Cerebellum (tissue), 4 donors: ENCODE measurements at places on chromosomes 13 and 19.
A peak's percentile ranks its signal among the peaks of the same experiment; 100 is the strongest.

DNA sequence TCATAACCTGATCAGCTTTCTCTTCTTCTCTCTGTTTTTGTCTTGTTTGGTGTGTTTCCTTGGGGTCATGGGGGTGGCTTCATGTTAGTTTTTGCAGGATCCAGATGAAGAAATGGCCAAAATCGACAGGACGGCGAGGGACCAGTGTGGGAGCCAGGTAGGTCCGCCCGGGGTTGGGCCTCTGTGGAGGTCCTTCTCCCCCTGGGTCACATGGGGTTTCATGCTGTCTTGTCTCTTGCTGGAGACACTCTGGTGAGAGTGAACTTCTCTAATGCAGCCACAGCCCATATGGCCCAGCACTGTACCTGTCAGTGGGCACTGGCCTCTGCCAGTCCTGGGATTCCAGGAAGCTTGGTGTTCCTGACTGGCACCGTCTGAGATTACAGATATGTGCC, 1.1 kb downstream of the CCNE1 start:
- no peak for DNase-seq

DNA sequence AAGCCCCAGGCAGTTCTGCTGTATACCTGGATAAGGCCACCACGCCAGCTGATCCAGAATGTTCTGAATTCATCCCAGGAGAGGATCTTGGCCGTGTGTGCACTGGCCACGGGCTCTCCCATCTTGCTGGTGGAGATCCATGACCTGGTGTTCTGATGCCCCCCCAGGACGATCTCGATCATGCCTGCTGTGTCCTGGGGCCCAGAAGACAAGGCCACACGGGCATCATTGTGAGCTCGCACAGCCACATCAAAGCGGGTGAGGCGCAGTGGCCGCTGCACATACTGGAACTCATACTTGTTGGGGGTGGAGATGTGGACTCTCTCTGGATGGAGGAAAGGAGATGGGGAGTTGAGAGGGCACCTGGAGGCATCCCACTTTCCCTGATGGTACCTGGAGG, 40.1 kb downstream of the F2RL3 start:
- no peak for DNase-seq

DNA sequence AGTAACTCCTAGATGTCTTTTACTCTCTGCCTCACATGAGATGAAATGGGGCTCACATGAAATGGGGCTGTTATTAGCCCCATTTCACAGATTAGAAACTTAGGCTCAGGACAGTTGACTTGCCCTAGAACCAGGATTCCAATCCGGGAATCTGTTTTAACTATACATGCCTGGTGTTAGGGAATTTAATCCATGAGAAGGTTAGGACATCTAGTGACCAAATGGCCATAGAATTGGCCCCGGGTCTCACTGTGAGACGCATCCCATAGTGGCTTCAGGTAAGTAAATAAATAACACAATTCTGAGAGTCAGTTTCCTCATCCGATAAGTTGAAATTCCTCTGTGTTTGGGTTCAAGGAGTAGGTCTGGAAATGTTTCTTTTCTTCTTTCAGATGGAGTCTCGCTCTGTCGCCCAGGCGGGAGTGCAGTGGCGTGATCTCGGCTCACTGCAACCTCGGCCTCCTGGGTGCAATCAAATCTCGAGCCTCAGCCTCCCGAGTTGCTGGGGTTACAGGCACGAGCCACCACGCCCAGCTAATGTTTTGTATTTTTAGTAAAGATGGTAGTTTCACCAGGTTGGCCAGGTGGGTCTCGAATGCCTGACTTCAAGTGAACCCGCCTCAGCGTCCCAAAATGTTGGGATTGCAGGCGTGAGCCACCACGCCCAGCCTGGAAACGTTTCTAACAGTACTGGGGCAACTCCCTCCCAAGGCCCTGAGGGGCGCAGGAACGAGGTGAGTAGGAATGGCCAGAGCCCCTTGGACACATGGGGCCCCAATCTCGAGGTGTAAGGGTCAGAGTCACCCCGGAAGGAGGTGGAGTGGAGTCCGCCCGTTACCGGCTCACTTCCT, 1.2 kb upstream of the ZNF574 start:
- DNase-seq = no peak

GRCh38 chr13:84400706-84401105, 518.4 kb upstream of the SLITRK1 start:
- no peak for DNase-seq

DNA sequence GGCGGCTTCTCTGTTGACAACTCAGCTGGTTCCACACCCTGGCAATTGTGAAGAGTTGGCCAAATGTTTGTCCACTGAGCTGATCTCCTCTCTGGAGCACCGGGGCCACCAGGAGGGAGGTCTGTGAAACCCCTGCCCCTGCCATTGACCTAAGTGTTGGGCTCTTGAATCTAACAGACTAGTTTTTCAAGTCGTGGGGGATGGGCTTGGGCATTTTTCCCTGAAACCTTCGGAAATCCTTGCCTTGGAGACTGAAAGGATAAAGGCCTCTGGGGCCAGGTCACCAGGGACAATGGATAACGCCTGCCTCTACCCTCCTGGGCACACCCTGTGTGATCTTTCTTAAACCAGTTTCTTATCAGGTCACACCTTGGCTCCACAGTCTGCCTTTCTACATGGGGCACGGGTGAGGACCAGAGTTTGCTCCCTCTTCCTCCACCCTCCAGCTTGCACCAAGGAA, 881 bp downstream of the GEMIN7 start:
- no peak for DNase-seq

- no peak for DNase-seq
These were observed 208.3 kb upstream of the SERP2 start for GRCh38 chr13:44165221-44165888.

GRCh38 chr19:27751044-27751391, 1461.9 kb downstream of the UQCRFS1 start:
- DNase-seq = no peak

GRCh38 chr13:33281951-33282595, 3.5 kb downstream of the STARD13 start:
- no peak for DNase-seq

DNA sequence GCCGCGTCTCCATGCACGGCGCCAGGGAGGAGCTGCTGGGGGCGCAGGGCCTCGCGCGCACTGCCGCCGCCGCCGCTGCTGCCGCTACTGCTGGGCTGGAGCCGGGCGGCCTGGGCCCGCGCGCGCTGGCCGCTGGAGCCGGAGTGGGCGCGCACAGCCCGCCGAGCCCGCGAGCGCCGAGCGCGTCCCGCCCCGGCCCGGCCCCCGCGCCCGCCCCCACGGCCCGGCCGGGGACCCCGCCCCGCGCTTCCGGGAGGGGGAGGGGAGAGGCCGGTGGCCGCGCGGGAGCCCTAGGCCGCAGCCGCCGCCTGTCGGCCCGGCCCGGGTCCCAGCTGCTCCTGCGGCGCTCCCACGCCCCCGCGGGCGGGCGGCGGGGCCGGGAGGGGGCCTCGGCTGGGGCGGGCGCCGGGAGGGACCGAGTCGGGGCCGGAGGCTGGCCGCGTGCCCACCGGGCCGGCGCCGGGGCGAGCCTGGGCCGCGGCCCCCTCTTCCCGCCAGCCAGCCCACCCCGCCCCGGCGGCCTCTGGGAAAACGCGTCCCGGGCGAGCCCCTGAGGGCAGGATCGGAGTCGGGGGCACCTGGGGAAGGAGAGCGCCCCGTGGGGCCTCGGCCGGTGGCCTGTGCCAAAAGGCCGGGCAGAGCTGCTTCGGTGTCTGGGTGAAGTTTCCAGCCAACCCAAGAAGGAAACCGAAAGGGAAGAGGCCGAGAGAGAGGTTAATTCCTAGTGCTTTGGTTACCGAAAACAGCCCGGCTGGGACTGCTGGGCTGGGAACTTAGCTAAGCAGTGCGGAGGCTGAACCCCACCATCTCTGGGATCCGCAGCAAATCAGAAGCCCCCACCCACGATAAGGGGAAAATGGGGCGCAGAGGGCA, at the start of gene STK24:
Gene STK24 (minus strand): TSS at position 145 of the 873 bp plus-strand sequence. CDS start 321 bp downstream, outside the sequence.
- peak; percentile 78 for DNase-seq

DNA sequence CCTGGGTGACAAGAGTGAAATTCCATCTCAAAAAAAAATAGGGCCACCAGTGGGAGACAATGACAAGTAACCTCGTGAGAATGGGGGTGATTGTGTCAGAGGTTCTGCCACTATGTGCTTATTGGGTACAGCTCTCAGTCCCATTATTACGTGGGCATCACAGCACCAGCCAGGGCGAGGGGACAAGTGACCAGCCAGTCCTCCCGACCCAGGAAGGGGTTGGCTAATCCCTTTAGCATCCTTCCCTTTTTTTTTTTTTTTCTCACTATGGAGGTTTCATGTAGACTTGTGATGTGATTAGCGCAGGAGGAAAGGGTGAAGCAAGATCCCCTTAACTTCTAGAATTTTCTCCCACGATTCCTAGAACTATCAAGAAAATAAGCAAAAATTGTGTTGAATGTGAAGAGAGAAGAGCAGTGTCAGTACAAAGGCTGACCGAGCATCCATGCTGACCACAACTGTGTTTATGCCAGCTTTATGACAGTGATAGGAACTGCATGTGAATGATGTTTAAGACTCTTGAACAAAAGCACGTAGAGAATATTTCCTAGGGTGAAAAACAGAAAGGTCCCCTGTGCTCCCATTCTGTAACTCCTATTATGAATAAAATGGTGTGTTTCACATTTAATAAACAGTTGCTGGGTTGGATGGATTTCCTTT, 50.0 kb downstream of the ALOX5AP start:
- DNase-seq = no peak

- DNase-seq = no peak
These were observed 69.2 kb downstream of the NALCN start for GRCh38 chr13:101346942-101347728.

GRCh38 chr13:80213201-80213600, 127.7 kb downstream of the SPRY2 start:
- DNase-seq = no peak

GRCh38 chr13:75959861-75960481, 323.8 kb downstream of the LMO7 start:
- no peak for DNase-seq

DNA sequence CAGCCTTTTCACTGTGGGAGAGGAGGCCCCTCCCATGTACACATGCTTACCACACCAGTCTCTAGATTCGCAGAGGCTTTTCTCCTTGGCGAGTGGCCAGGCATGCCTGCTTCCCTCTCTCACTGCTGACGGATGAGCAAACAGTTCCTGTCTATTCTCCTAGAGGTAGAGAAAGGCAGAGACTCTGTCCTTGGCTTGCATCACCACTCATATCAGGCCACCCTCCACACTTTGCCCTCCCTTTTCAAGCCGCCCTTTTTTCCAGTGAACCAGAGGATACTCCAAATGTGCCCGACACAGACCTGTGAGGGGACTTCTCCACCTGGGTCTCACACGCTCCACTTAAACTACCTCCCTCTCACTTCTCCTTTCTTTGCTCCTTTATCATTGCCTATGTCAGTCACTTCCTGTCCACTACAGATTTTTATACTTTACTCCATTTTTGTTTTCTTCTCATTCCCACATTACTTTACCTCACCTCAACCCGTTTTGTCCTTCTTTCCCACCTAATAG, 284.6 kb downstream of the DNAJC15 start:
- DNase-seq = no peak

DNA sequence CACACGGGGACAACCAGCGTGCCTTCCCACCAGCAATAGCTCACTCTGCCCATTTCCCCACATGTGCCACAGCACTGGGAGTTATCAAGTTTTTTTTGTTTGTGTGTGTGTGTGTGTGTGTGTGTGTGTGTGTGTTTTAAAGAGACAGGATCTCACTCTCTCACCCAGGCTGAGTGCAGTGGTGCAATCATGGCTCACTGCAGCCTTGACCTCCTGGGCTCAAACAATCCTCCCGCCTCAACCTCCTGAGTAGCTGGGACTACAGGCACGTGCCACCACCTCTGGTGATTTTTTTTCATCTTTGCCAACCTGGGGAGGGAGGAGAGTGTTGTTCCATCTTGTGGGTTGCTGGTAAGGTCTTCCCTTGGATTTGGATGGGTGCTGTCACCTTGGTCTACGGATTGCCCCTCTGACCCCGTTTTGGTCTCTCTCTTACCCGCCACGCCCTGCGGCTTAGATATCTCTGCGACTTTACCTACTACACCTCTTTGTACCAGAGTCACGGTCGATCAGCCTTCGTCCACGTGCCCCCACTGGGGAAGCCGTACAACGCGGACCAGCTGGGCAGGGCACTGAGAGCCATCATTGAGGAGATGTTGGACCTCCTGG, 22.6 kb downstream of the PGPEP1 start:
- DNase-seq = no peak

GRCh38 chr19:42317535-42317934, 4.4 kb downstream of the TMEM145 start:
- DNase-seq = no peak

DNA sequence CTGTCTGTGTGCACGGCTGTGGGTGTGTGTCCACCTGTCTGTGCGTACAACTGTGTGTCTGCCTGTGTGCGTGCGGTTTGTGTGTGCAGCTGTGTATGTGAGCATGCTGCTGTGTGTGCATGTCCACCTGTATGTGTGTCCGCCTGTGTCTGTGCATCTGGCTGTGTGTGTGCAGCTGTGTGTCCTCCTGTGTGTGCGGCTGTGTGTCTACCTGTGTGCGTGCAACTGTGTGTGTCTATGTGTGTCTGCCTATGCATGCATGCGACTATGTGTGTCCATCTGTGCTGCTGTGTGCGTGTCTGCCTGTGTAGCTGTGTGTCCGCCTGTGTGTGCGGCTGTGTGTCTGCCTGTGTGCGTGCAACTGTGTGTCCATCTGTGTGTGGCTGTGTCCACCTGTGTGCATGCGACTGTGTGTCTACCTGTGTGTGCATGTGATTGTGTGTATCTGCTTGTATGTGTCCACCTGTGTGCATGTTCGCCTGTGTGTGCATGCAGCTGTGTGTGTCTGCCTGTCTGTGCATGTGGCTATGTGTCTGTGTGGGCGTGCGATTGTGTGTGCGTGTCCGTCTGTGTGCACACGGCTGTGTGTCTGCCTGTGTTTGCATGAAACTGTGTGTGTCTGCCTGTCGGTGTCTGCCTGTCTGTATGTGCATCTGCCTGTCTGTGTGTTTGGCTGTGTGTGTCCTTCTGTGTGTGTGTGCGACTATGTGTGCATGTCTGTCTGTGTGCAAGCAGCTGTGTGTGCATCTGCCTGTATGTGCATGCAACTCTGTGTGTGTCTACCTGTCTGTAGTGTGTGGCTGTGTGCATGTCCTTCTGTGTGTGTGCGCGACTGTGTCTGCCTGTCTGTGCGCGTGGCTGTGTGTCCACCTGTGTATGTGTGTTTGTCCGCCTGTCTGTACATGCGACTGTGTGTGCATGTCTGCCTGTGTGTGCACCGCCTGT, 57.1 kb upstream of the C13orf46 start:
- no peak for DNase-seq

- DNase-seq = no peak
These were observed 3.5 kb downstream of the MKNK2 start for GRCh38 chr19:2047449-2048103.

DNA sequence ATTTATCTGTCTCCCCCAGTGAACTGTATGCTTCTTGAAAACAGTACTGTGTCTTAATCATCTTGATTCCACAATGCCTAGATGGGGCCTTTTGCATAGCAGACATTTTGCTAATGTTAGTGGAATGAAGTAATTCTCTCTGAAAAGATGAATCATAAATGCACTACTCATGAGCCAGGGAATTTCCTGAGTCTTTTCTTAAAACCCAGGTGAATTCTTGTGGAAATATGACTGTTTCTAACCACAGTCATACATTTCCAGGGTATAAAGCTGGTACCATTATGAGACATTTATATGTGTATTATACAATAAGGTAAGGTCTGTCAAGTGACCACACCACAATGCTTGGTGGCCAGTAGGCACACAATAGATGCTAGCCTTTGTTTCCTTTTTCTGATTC, 5.5 kb upstream of the KCTD4 start:
- peak; percentile 7 for DNase-seq

- DNase-seq = no peak
These were observed 1657.5 kb downstream of the SLITRK1 start for GRCh38 chr13:82224806-82225205.
